Panc1 (cell line): ENCODE measurements at places on chromosomes 4 and X. TPM values are rescaled to one million over a fixed set of nuclear protein-coding genes. Genes with fewer than 3 reads are reported as not detected.

DNA sequence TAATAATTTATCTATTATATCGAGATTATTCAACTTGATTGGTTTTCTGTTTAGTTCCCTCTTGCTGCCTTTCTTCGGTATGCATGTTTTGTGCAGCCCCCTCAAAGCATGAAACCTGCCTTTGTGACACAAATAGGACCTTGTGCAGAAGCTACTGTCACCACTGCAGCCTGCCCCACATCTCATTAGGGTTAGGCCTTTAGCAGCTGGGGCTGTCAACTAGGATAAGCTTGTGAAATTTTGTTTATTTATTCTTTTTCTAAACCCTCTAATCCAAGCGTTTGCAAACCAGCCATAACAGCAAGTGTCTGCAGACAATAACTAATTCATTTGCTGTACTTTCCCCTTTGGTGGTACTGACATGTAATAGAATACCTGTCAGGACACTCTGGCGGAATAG, 258.9 kb downstream of the RCHY1 start:
- no peaks in the 10 kb centered on the region for H3K27me3 ChIP-seq
- no peaks in the 10 kb centered on the region for H3K36me3 ChIP-seq

The NSG1 gene
- total RNA-seq = not detected

DNA sequence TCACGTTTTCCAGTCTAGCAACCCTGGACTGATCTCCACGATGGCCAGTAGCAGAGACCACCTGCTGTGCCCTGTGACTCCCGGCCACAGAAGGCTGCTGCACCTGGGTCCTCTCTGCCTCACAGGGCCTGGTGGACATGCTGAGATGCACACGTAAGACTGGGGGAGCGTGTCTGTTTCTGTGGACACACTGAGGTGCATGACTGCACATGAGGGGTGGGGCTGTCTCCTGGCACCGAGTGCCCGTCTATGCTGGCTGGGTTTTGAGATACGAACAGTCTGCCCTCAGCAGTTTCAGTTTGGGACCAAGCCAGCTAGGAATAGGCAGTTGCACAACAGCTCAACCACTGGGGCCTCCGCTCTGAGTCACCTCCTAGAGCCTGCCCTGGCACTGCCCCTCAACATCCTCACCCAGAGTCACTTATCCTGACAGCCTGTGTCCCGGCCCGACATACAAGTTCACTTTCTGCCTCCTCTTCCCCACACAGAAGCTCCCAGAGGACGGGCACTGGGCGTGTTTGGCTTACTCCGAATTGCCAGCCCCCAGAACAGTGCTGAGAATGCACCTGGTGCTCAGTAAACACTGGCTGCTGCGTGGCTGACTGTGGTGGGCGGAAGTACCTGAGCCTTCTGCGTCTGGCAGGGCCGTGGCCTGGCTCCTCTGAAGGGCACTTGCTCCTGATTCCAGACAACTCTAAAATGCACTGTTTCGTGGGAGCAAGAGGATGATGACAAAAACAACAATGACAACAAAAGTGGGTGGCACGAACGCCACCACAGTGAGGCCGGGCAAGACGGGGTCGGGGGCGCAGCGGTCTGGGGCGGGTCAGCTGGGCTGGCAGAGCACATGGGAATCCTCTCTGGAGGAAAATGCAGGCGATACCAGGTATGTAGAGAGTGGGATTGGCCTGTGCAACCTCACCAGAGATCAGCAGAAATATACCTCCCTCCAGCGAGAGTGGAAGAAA, 30.9 kb downstream of the RNF212 start:
- no peaks in the 10 kb centered on the region for H3K36me3 ChIP-seq
- no peaks in the 10 kb centered on the region for H3K27me3 ChIP-seq
- peaks cover 7% of the 10 kb centered on the region; the same call in 1 of the 2 replicates for H3K4me1 ChIP-seq
- H3K4me3 ChIP-seq = no peak overlapping the region
- H3K27ac ChIP-seq = no peak overlapping the region
- no peak for DNase-seq

DNA sequence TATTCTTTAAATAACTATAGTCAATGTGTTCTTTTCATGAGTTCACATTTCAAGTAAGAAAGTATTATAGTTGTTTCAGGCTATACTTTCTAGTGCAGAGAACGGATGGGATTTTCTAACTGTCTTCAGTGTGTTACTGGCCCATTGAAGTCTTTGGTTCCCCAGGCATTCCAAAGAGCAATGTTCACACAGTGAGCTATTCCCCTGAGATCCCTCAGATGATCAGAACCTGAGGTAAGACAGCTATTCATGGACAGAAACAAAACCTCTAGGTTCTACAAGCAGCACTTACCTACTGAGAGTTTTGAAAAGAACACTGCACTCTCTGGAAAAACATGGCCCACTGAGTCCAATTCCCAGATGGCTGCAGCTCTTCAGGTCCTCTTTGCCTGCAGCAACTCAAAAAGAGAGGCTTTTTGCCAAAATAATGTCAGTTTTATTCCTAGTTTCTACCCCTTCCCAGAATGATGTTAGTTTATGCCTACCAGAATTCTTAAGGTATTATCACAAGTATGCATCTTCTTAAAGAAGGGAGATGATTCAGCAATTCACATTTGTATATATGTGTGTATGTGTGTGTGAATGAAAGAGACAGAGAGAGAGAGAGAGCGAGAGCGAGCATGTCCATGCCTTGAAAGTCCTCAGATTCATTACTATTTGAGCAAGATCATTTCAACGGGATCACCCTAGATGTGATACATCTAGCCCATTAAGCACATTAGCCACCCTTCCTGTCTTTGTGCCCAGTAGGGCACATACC, 146.1 kb downstream of the PDHA2 start:
- DNase-seq = no peak
- no peaks in the 10 kb centered on the region for H3K4me1 ChIP-seq

The TKTL2 gene
- not detected for total RNA-seq

The HAND2 gene
- total RNA-seq = 0.31 TPM

GRCh38 chr4:185787926-185788679, 23.9 kb downstream of the SORBS2 start:
- no peak overlapping the region for H3K4me3 ChIP-seq
- H3K27ac ChIP-seq = no peak overlapping the region
- no peak for DNase-seq
- no peaks in the 10 kb centered on the region for H3K27me3 ChIP-seq
- no peaks in the 10 kb centered on the region for H3K36me3 ChIP-seq

DNA sequence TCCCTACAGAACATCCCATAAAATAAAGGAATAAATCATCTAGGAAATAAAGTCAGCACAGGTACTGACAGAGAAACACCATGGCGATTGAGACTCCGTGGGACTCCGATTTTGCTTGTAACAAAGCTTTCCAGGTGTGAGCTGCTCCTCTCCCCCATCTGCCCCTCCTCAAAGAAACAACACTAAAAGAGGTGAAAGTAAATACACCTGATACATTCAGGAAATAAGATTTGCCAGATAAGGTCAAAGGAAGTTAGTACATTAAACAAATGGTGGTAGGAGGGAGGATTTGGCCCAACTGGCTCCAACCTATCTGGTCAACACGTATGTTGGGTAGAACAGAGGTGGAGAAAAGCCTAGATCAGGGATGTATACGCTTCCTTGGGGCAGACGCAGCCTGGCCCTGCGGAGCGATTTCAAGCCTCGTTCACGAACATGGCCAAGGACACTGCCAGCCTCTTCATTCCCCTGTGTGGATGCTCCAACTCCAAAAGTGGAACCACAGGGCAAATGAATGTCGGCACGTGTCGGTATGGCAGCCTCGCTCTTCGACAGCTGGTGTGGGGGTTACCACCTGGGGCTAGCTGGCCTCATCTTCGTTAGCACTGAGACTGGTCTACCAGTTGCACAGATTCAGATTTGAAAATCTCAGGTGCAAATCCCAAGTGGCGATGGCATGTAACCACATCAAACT, 162.5 kb downstream of the AFAP1 start:
- H3K36me3 ChIP-seq = peaks cover 13% of the 10 kb centered on the region
- no peak overlapping the region for H3K4me3 ChIP-seq
- peak overlapping the region; percentile 44 for H3K27ac ChIP-seq
- H3K27me3 ChIP-seq = no peaks in the 10 kb centered on the region
- H3K4me1 ChIP-seq = peaks cover 56% of the 10 kb centered on the region

DNA sequence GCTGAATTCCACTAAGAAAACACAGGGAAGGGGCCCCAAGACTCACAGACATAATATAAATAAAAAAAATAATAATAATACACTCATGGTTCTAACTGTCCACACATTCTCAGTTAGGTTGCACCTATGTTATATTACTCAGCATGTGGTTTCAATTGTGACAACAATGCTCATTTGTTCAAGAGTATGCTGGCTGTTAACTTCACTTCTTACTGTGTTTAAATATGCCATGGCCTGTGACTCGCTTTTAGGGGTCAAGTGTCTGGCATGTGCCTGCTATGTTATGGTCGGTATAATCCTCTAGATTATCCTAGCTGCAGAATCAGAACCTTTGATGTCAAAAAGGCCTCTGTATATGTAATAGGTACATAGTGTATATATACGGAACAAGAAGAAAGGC, 324.8 kb upstream of the INTU start:
- H3K4me1 ChIP-seq = no peaks in the 10 kb centered on the region
- no peaks in the 10 kb centered on the region for H3K27me3 ChIP-seq
- no peak for DNase-seq
- no peaks in the 10 kb centered on the region for H3K36me3 ChIP-seq
- H3K27ac ChIP-seq = no peak overlapping the region

DNA sequence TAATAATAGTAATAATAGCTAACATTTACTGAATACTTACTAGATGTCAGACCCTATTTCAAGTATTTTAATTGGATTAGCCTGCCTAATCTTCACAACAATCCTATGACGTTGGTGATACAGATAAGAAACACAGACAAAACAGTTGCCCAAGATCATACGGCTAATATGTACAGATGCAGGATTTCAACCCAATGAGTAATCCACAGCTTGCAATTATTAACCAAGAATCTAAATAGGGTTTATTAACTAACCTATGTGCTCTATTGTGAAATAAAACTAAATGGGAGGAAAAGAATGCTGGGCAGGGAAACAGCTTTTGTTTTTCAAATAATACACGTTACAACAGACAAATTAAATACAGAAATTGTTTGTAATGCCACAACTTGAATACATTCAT, 23.4 kb downstream of the FBXO8 start:
- H3K27me3 ChIP-seq = no peaks in the 10 kb centered on the region
- H3K4me3 ChIP-seq = no peak overlapping the region
- H3K36me3 ChIP-seq = no peaks in the 10 kb centered on the region
- no peak for DNase-seq
- no peak overlapping the region for H3K27ac ChIP-seq

The NFXL1 gene
- total RNA-seq = 9.2 TPM

DNA sequence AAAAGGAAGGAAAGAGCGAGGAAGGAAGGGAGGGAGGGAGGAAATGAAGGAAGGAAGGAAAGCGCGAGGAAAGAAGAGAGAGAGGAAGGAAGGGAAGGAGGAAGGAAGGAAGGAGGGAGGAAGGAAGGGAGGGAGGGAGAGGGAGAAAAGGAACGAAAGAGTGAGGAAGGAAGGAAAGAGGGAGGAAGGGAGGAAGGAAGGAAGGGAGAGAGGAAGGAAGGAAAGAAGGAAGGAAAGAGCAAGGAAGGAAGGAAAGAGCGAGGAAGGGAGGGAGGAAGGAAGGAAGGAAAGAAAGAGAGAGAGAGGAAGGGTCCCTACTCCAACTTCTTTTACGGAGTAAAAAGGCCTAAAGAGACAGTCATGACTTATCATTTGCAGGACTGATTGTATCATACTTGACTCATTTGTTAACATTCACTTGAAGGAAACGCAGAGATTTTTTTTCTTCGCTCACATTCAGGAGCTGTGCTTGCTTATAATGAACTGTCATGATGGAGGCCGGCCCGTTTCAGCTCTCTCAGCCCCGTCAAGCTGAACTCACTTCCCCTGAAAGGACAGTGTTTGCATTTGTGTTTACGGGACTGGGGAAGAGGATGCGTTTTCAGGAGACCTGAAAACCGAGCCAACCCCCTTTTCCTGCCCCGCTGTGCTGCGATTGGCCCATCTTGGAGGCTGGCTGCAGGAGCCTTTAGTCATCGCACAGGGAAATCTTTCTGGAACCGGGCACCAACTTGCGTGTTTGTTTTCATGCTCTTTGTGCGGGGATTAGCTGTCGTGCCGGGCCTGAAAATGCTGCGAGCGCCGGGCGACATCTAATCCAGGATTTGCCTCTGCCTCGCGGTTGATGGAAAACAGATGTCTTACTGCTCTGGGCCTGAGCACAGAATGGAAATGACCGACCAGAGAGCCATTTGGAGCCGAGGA, 17.8 kb downstream of the TRIM2 start:
- no peak for DNase-seq
- peak overlapping the region; percentile 74 for H3K27ac ChIP-seq
- H3K27me3 ChIP-seq = no peaks in the 10 kb centered on the region
- no peaks in the 10 kb centered on the region; the same call in 1 of the 2 replicates for H3K4me1 ChIP-seq

DNA sequence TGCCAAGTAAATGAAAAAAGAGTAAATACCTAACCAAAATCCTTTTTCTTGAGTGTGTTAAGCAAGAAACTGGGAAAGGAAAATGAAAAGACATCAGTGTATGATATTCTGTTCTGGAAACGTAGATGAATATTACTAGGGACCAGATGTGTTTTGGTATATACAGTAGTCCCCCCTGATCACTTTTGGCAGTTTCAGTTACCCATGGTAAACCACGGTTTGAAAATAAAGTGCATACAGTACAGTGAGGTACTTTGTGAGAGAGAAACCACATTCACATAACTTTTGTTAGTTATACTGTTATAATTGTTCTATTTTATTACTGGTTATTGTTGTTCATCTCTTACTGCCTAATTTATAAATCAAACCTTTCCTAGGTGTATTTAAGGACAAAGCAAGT, 250.9 kb downstream of the TENM3 start:
- H3K27me3 ChIP-seq = no peaks in the 10 kb centered on the region
- H3K4me3 ChIP-seq = no peak overlapping the region
- no peak for DNase-seq
- no peak overlapping the region for H3K27ac ChIP-seq
- H3K4me1 ChIP-seq = no peaks in the 10 kb centered on the region

The SHROOM3 gene
- total RNA-seq = 7.2 TPM

DNA sequence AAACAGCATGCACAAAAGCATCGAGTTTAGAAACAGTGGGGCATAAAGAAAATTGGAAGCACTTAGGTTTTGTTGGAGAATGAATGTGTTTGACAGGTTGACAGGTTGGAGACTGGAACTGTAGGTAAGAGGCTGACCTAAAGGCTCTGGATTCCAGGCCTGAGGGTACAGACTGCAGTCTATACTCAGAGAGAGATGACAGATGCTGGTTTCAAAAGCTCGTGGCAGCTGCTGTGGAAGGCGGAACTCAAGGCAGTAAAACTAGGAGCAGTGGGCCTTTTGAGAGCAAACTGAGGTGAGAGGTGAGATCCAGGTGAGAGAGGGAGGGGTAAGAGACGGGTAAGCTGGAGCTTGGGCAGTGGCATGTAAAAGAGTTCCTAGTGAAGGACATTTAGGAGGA, 415.2 kb downstream of the TRIML1 start:
- DNase-seq = no peak
- no peaks in the 10 kb centered on the region for H3K4me1 ChIP-seq
- H3K36me3 ChIP-seq = no peaks in the 10 kb centered on the region

GRCh38 chr4:183099537-183100297, 660 bp downstream of the WWC2 start:
- peak overlapping the region; percentile 74 for H3K4me3 ChIP-seq
- peak overlapping the region; percentile 84 for H3K27ac ChIP-seq
- no peaks in the 10 kb centered on the region for H3K27me3 ChIP-seq
- H3K4me1 ChIP-seq = peaks cover 15% of the 10 kb centered on the region
- H3K36me3 ChIP-seq = no peaks in the 10 kb centered on the region
- DNase-seq = no peak

The YIPF7 gene
- not detected for total RNA-seq

- H3K4me1 ChIP-seq = no peaks in the 10 kb centered on the region
- no peak overlapping the region for H3K4me3 ChIP-seq
- H3K36me3 ChIP-seq = no peaks in the 10 kb centered on the region
- no peaks in the 10 kb centered on the region for H3K27me3 ChIP-seq
- DNase-seq = no peak
These were observed 22.0 kb downstream of the SLC4A4 start for GRCh38 chr4:71360844-71361243.

The SYN1 gene
- total RNA-seq = 1.0 TPM
